ENCODE measurements at places on chromosomes 11 and 22.

DNA sequence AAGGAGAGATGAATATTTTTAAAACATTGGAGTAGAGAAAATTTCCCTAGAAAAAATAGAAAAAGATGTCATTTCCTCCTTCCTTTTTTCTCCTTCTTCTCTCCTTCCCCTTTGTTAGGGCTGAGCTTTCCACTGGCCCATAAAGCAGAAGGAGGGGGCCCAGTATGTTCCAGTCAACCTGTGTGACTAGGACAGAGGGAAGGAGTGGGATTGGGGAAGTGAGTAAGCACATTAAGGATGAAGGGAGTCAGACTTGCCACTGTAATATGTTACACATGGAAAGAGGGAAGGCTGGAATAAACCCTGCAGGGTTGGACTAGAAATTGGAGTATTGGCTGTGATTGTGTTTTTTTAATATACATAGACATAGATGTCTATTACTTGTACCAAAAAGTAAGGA, 20.1 kb upstream of the SPINDOC start:
- no peak for DNase-seq

DNA sequence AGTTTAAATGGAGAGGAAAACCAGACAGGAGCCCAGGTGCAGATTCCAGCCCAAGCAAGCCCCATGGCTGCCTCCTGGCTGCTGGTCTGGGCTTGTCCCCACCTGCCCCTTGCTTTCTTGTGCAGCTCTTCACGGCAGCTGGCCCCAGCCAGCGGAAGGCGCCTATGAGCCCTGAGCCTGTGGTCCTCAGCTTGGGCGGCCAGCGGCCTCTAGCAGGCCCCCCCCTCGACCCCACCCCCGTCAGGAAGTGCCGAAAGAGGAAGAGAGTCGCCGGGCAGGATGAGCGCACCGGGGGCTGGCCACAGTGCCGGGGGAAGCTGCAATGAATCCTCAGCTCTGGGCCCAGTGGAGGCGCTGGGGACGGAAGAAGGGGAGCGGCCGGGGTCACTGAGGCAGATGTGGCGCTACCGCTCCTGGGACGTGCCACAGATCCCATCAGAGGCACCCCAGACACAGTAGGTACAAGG, 2.1 kb upstream of the DGKZ start:
- DNase-seq, result peak; percentile 93

GRCh38 chr11:117199053-117199915, at the start of gene TAGLN:
TSS of gene TAGLN (plus strand) at chr11:117199370. CDS start at chr11:117203014, 3,644 bp downstream.
- DNase-seq, result no peak

DNA sequence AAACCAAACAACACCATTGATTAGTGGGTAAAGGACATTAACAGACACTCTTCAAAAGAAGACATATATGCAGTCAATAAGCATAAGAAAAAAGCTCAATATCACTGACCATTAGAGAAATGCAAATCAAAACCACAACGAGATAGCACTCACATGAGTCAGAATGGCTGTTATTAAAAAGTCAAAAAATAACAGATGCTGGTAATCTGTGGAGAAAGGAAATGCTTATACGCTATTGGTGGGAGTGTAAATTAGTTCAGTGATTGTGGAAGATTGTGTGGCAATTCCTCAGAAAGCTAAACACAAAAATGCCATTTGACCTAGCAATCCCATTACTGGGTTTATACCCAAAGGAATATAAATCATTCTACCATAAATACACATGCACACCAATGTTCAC, 182.6 kb downstream of the TRPC6 start:
- DNase-seq, result no peak

- DNase-seq, result no peak
These were observed 56.8 kb downstream of the PRR5L start for GRCh38 chr11:36352922-36353321.

- DNase-seq, result peak; percentile 18
These were observed 19.6 kb downstream of the C22orf23 start for GRCh38 chr22:37933711-37934376.

DNA sequence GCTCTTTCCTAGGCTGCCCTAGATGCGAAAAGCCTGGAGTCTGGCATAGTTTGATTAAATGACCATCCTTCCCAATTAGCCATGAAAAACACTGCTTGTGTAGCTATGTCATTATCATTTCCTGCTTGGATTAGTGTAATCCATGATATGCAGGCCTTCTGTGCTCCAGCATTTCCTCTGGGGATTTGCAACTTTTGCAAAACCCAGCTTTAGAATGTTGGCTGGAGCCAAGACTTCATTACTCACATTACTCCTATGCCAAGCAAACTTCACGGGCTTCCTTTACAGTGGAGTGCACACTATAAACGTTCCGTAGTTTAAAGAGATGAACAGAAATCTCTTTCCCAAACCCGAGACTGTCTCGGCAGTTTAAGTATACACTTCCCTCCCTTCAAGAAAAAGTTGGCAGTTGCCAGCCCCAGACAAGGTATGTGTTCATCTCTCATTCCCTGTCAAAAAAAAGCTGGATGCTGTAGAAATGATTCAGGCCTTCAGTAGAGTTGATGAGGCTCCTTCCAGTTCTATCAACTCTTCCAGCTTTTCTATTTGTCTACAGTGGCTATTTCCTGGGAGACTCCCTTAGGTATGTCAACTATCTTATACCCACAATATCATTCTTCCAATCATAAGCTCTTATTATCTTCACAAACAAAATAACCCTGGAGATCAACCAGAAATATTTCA, 180.0 kb downstream of the MAML2 start:
- no peak for DNase-seq

DNA sequence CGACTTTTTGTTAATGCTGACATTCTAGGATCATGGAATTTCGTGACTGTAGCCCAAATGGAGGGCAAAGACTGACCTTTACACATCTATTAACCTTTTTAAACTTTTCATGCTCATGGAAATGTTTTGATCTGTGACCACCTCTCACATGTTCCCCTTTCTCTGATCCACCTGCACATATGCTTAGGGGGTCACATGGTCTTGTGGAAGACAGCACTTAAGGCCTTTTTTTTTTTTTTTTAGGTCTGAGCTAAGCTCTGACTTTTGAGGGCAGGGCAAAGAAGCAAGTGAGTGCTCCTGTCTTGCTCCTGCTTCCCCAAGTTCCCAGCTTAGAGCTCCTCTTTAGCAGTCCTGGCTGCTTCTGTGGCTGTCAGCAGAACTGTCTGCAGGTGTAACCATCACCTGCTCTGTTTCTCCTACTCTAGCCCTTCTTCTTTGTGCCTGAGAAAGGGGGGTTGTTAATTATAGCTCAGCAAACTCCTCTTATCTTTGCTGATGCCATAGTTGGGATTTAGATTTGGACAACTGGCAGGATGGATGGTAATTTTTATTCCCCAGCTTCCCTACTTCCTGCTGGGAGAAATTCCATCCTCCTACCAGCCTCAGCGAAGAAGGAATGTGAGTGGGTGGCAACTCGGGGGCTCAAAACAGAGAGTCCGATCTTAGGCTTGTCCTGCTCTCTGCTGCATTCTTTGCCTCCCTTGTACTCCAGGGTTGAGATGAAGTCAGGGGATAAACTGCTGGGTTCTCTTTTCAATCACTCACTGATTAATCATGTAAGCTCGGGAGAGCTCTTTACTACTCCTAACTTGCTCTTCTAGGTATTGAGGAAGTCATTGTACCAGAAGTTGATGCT, 64.4 kb downstream of the GRAMD1B start:
- peak; percentile 53 for DNase-seq

GRCh38 chr11:1810761-1811160, 24.0 kb upstream of the SYT8 start:
- DNase-seq, result no peak

DNA sequence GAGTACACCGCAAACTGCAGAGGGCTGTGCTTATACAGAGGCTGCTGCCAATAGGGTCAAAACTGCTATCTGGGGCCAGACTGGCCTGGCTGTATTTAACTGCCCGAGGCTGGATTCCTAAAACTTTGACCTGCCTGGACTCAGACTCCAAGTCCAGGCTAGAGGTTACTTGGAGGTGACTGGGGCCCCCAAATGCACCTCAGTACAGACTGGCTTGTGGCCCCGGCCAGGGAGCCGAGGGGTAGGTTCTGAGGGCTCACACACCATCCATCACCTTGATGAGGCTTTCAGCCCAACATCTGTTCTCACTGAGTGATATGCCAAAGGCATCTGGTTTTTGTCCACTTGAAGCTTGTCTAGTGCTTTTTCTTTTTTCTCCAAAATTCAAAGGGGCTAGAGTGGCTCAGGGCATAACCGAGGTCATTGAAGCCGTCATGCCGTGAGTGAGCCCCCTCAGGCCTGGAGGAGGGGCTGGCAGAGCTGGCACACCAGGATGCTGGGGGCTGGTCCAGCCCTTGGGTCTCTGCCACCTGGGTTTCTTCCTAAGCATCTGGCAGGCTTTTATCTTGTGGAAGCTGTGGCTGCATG, 52.4 kb upstream of the TTLL12 start:
- DNase-seq, result no peak

DNA sequence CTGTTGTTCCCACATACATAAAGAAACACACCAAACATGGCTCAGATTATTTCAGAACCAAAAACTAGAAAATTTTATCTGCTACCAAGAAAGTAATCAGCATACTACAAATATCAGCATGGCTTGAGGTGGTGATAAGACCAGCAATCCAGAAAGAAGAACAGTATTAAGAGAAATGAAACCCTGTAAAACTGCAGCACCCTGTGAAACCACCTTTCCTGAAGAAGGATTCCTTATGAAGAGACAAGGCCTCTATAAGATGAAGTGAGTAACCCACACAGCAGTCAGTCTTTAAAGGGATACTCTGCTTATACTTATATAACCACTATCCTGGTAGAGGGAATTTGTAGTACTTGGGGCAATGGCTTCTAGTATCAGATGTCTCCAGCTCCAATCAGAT, 49.9 kb downstream of the RSF1 start:
- no peak for DNase-seq

- DNase-seq, result no peak
These were observed 1176.4 kb downstream of the BRD1 start for GRCh38 chr22:48651036-48651890.

DNA sequence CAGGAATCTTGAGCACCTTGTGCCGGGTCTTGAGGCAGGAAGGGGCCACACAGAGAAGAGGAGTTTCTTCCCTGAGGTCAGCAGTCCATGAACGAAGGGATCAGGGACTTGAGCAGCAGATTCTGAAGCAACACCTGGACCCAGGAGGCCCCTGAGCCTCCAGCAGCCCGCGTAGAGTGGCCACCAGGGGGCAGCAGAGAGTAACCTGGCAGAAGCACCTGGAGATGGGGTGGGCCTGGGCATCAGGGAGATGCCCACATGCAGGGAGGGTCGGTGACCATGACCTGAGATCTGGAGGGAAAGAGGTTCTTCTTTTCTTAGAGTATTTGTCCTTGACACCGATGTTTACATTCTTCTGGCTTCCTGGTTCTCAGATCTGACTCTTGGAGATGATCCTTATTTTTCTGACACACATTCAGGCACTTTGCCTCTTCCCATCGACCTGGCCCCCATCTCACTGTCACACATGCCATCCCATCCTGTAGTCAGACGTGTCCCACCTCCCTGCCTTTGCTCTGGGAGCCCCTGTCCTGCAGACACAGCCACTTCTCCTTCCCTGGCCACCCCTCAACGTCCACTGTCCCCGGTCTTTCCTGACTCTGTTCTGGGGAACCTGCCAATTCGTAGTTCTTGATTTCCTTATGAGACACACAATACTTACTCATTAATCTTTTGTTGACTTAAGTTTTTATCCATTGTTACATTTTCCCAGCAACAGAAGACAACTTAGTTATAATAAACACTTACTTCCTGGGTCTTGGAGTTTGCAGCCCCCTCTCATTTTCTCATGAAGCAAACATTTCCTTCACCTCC, 66.5 kb downstream of the GGTLC2 start:
- DNase-seq, result peak; percentile 31

- no peak for DNase-seq
These were observed 7.3 kb upstream of the CTSC start for GRCh38 chr11:88344869-88345268.

- no peak for DNase-seq
These were observed 80.1 kb upstream of the CD44 start for GRCh38 chr11:35058669-35059434.

- no peak for DNase-seq
These were observed 35.9 kb downstream of the OSBPL5 start for GRCh38 chr11:3129181-3129590.

- DNase-seq, result peak; percentile 56
These were observed at the start of gene CLTCL1 for GRCh38 chr22:19291580-19292457. TSS of gene CLTCL1 (minus strand) at chr22:19291719. CDS start at chr22:19291641, 78 bp downstream.

DNA sequence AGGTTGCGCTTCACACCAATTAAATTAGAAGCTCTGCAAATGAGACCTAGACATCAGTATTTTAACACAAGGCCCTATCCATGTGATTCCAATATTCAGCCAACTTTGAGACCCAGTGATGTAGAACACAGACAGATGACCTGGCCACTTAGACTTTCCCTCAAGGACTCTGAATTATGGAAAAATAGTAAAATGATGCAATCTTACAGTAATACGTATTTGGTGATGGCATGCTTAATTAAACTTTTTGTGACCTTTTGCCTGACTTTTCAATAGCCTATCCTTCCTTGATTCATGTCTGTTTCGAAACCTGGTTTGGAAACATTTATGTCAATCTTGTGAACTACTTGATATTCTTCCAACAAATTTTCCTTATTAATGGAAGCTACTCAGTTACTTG, 521.2 kb downstream of the KCNA4 start:
- DNase-seq, result no peak

GRCh38 chr11:32947978-32948377, 55.4 kb downstream of the QSER1 start:
- DNase-seq, result no peak

- DNase-seq, result no peak
These were observed 13.0 kb upstream of the CDC42EP1 start for GRCh38 chr22:37547251-37547741.

DNA sequence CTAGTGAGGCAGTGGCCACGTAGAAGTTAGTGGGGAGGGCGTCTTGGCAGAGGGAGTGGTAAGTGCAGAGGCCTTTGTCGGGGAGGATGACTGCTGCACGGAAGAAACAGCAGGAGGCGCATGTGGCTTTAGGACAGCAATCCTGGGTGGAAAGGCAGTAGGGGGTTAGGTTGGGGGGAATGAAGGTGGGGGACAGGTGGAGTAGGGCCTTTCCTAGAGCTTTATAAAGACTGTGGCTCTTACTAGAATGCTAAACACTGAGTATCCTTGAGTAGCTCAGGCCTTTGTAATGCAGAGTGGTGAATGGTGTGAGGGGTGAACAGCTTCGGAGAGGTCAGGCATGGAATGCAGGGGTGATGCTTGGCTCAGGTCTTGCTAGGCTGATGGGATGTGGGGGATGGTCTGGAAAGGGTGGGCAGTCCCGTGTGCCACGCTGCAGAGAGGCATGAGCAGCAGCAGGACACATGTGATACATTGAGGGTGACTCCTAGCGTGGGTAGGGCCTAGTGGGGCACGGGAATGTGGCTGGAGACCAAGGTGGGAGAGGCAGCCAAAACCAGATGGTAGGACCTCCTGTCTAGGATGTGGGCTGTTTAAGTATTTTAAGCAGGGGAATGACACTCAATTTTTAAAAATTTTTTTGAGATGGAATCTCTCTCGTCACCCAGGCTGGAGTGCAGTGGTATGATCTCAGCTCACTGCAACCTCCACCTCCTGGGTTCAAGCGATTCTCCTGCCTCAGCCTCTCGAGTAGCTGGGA, 19.2 kb downstream of the AP2A2 start:
- no peak for DNase-seq

GRCh38 chr11:12169822-12170221, 59.4 kb downstream of the MICAL2 start:
- no peak for DNase-seq
